ENCODE measurements at places on chromosomes 2 and 18.

DNA sequence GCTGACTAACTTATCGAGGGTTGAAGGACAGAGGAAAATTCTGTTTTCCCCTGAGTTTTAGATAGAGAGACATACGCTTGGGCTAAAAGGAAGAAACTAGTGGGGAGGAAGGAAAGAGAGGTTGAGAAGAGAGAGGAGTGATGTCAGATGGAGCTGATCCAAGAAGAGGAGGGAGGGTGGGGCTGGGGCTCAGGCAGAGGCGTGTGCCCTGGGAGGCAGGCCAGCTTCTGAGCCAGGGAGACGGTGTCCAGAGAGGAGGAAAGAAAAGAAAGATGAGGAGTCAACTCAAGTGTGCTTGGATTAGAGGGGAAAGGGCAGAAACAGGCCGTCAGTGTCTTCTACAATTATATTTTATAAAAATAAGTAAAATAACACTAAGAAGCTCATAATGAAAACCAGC, 56.2 kb downstream of the EMILIN2 start:
- no peak for DNase-seq

- no peak for DNase-seq
These were observed 43.2 kb upstream of the ZC3H15 start for GRCh38 chr2:186442885-186443284.

- no peak for DNase-seq
These were observed 157.4 kb downstream of the SOX11 start for GRCh38 chr2:5849562-5849961.

DNA sequence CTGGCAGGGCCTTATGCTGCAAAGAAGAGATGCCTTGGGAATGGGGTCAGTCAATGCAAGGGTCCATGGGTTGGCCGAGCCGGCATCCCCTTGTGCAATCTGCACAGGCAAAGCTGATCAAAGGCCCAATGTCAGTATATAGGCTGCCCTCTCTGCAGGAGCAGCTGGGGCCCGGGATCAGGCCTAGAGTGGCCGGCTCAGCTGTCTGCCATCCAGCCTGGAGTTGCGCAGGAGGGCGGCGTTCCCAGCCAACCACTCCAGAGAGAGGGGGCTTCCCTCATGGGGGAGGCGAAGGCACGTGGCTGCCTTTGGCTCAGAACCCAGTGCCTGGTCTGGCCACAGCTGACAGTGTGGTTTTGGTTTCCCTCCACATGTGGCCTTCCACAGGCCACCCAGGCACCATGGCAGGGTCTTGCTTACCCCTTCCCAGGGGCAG, 3.9 kb downstream of the INPP5D start:
- no peak for DNase-seq

DNA sequence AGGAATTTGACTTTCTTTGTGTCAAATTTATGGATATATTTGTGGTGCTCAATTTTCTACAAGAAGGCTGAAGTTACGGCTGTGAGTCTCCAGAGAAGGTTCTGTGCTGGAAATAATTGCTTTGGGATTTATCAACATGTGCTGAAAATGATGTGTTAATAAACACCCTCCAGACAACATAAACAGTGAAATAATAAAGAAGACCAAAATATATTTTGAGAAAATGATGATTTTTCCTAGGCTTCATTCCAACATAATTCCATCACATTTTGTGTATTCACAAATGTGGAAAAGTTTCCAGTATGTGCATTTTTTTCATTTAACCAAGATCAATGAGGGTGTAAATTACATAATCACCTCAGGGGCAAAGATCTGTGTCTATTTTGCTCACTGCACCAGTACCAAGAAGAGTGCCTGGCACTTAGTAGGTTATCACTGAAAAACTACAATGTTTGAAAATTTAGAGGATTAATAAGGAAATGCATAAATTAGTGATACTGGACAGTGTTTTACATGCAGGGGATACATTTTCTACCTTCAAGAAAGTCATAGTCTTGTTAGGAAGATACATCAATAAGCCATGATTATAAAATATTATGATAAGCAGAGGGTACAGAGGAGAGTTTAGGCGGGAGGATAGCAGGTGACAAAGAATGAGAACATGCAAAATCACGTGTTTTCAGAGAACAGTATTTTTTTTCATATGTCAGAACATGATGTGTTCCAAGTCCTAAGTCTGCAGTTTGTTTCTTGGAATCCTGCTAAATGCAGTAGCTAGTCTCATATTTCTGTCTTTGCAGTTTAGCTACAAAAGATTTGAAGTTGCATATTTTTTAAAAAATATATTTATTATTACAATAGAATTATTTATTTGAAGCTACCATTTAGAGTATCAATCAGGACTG, 127.6 kb upstream of the DLGAP1 start:
- no peak for DNase-seq
